ENCODE measurements at places on chromosomes 12 and 14.

GRCh38 chr12:109878749-109879148 lies 1.6 kb downstream of the GLTP start:
- DNase-seq: no peak

DNA sequence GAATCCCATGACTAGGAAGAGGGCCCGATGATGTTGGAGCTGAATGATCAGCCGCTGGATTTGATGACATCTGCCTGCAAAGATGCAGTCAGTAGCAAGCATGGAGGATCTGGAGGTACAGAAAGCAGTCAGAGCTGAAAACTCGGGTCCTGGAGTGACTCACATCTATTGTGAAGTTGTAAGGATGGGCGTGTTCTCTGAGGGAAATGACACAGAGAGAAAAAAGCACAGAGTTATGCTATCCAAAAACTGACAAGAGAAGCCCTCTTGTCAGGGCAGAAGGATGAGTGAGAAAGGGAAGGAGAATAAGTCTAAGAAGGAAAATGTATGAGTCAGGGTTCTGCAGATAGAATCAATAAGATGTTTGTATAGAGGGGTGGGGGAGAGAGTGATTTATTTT lies 380.4 kb upstream of the CCDC196 start:
- DNase-seq: no peak

- peak; percentile 12 for DNase-seq
These were observed 34.7 kb upstream of the RTRAF start for GRCh38 chr14:51954657-51955056.

- DNase-seq: no peak
These were observed 230.5 kb downstream of the PDZRN4 start for GRCh38 chr12:41418586-41418985.

DNA sequence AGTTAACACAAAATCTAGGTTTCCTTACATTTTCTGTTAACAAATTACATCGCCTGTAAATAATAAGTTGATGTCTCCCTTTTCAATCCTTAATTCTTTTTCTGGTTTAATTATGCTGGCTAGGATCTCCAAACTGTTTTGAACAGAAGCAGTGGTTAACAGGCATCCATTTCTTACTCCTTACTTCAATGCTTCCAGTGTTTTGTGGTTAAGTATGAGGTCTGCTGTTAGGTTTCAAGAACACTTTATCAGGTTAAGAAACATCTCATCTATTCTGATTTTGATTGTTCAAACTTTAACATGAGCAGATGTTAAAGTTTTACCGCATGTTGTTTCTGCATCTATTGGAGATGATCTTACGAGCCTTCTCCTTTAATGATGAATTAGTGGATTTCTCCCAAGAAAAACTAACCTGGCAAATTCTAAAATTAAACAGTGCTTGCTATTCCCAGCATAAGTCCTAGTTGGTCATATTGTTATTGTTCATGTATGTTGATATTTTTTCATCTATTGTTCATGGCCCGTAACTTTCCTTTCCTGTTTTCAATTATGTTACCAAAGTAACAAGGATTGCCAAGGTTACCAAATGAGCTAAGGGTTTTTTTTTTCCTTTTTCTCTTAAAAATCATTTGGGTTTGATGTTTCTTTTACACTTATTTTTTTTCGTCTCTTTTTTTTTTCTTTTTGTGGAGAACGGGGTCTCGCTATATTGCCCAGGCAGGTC lies 33.4 kb downstream of the POLE start:
- no peak for DNase-seq

DNA sequence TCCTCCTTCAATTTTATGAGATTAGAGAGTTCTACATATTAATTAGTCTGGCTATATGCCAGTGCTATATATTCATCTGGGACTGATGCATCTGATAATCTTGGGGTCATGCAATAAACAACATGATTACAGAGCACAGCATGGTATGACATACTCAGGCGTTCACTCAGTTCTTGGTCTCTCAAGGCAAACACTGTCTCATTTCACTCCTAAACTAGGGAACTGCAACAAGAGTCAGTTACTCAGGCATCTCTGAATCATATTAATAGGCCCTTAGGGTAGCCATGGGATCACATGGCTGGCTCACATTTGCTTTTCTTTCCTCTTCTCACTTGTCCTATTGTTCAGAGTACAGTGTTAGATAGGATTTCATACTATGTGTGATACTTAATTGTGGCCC lies 91.8 kb upstream of the TMEM260 start:
- DNase-seq: no peak

DNA sequence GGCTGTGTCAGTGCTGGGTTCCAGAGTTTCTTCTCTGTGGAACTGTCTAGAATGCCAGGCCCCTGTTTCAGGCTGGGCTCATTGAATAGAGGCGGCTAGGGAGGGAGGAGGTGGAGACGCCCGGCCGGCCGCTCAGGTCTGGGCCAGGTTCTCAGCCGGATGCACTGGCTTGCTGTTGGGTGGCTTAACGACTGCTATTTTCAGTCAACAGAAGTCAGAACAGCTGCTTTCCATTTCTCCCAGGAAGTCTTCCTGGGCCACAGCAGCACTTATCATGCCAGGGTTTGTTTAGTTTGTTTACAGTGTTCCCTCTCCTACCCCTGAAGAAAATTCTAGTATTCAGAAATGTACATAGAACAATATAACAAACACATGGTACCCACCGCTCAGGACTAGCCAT lies 26.0 kb upstream of the VPS37B start:
- DNase-seq: no peak

DNA sequence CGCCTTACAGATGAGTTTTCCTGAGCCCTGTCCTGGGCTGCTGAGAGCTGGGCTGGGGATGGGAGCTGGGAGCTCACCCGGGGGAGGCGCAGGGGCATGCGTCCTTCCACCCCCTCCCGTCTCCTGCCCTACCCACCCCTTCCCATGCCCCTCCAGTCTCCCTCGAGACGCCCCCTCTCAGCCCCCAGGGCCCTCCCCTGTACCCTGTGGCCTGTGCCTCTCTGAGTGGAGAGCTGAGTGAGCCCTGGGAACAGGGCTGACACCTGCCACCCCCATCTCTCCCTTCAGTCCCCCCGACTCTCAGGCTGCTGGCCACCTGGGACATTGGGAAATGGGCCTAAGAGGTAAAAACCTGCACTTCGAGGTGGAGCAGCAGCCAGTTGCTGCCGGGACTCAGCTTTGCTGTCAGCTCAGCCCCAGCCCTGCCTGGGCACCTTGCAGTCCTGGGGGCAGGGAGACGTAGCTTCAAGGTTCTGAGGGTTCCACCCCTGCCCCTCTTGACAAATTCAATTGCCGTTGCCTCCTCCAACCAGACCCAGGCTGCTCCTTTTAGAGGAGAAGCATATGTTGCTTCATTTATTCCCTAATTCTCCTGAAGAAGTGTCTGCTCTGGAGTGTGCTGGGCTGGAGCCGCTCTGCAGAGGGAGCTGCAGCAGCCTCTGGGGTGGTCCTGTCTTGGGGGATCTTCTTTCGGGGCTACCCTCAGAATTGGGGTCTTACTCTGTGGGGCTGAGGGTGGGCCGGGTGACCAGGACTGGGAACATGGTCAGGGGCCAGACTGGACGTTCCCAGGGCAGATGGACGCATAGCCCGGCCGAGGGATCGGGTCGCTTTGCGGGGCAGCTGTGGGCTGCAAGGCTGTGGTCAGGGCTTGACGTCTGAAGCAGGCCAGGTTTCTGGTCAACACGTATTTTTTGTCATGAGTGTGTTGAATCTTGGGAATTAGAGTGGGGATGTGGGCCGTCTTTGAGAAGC lies 141.4 kb downstream of the ADGRD1 start:
- DNase-seq: no peak

GRCh38 chr12:94329366-94329765 lies 130.3 kb downstream of the CEP83 start:
- DNase-seq: no peak

DNA sequence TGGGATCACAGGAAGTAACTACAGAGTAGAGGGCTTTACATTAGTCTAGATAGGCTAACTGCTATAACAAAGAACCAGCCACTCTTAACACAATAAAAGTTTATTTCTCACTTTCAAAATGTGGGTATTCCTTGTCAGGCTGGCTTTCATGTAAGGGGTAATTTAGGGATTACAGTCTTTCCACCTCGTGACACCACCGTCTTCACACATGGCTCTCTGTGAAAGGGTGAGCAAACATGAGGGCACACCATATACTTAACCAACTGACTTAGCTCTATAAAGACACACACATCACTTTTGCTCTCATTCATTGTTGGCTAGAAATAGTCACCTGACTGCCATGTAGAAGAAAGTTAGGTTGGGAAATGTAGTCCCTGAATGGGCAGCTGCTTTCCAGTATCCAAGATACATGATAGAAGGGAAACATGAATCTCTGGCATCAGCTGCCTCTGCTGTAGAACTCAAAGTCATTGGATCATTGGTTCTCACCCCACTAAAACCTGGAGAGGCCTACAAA lies 66.1 kb upstream of the CRY1 start:
- no peak for DNase-seq

DNA sequence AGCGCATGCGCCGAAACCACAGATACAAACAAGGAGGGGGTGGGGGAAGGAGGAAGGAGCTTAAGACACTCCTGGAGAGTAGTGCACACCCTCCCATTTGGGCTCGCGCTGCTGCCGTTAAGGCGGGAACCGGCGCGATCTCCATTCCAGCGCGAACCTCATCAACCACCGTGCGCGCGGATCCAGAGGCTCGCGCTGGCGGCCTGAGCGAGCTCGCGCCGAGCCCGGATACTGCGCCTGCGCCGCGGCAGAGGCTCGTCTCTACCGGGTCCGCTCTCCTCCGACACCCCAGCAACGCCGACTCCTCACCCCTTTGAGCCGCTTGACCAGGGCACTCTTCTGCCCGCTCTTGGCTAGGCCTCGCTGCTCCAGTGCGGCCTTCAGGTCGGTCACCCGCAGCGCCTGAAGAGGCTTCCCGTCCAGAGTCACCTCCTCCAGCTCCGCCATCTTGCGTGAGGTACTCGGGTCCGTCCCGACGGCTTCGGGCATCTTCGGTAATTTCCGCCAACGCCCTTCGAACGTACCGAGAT lies at the start of gene ACIN1:
ACIN1 (minus strand) TSS at position 471 of the 530 bp plus-strand sequence; CDS start at position 447, 24 bp downstream.
- DNase-seq: peak; percentile 82

- peak; percentile 70 for DNase-seq
These were observed at the start of gene AJUBA for GRCh38 chr14:22982477-22983245. Gene AJUBA, minus strand, starts transcription at chr14:22982551. Its CDS starts 285 bp downstream, at chr14:22982266.

- DNase-seq: no peak
These were observed 35.7 kb upstream of the EML1 start for GRCh38 chr14:99757331-99758070.

DNA sequence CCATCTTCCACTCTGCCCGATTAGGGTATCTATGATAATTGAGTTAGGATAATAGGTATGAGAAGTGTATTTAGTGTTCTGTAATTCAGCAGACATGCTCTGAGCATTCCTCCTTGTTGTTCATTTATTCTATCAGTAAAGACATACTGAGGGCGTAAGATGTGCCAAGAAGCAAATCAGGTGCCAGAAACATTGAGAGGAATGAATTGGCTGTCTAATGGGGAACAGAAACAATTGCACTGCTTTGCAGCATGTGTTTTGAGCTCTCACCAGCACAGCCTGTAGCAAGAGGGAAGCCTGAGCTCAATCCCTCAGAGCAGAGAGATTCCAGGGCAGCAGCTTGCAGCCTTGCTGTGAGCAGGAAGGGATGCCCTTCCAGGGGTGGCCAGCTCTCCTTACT lies 589.3 kb downstream of the BCL11B start:
- no peak for DNase-seq

DNA sequence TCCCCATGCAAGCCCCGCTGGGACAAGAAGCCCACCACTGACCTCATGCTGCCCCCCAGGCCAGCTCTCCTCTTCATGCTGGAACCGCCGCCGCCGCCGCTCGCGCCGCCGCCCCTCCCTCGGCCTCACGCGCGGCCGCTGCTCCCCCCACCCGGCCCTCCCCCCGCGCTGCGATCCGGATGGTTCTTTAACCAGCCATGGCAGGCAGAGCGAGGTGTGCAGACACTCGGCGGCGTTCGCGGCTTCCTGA lies at the start of gene DCAF5:
DCAF5 (minus strand) TSS at position 218 of the 250 bp plus-strand sequence; CDS start at position 77, 141 bp downstream.
- DNase-seq: peak; percentile 94

DNA sequence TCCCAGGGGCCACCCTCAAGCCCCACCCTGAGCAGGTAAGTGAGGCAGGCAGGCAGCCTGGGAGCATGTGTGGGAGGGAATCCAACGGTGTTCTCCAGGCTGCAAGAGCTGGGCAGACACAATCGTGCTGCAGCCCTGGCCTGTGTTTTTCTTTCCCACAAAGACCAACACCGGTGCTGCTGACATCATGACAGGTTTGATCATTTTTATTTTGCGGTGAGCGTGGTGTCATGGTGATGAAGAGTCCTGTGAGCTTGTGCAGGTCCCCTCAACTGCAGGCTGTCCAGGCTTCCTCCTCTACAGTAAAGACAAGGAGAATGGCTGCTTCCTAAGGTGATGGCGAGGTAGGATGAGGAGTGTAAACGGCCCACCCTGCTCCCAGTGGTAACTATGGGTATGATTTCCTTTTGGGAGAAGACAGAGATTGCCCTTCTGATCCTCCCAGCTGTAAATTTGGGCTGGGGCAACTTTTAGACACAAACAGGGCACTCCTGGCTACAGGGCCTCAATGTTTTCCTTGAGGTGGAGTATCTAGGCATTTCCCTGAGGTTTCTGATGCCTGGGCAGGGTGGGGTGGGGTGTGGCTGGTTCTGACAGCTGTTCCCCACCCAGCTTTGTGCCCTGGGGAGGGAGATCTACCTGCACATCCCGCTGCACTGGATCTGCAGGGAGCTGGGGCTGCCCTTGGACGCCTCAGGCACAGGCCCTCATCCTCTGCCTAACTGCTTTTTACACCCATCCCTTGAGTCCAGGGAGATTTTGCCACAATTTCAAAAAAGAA lies 109.1 kb downstream of the VCPKMT start:
- no peak for DNase-seq

GRCh38 chr12:8849876-8850275 lies 27.5 kb downstream of the A2ML1 start:
- no peak for DNase-seq

- no peak for DNase-seq
These were observed 32.3 kb downstream of the MED13L start for GRCh38 chr12:116245189-116245588.

DNA sequence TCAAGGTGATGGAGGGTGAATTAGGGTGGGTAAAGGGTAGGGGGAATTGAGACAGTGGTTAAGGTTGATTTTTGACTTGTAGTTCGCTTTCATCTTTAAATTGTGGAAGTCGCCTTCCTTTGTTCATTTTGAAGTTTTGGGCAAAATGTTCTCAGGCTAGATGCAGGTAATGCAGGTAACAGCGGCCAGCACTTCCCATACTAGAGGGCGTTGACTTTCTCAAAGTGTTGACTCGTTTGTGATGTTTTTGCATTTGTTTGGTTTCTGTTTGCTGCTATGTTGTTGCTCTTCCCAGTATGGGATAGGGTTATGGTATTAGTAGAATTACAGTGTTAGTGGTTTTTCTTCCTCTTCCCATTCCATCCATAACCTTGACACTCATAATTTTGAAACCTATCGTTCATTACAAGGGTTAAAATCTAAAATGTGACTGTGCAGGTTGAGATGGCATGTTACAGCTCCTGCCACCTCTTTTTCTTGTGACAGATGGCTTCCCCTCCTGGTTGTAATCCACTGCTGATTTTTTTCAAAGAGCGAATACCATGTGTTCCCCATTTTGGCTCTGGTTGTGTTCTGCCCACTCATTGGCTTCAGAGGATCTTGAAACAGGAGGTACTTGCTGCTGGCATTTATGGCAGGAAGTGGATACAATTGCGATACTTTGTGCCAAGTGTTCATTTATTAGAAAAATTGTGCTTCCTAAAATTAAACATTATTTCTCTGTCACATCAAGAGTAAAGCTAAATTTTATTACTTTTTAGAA lies 57.1 kb downstream of the ERC1 start:
- peak; percentile 3 for DNase-seq

Measured in CD4-positive, alpha-beta T cell treated with Interleukin-4 for 4 hours (primary cell).